ENCODE measurements at places on chromosomes 7 and 10.
A peak's percentile ranks its signal among the peaks of the same experiment; 100 is the strongest.

GRCh38 chr7:128903621-128904361 lies 6.7 kb downstream of the KCP start:
- DNase-seq: no peak

- DNase-seq: peak; percentile 13
These were observed 52.2 kb downstream of the UNCX start for GRCh38 chr7:1284743-1285458.

DNA sequence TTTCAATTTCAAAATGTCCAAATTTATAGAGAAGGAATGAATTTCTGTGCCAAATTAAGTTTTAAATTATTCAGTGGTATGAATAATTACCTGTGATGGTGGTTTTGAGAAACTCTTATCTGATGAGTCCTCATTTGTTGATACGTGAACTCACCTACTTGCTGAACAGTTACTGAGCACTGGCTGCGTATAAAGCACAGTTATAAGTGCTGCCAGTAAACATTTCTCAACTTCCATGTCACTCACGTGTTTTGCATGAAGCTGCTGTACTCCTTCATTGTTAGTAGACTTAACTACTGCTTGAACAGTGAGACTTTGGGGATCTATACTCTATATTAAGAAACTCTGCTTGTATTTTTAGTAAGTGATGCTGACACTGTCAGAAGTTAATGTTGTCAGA lies 269.1 kb upstream of the FZD8 start:
- DNase-seq: no peak

DNA sequence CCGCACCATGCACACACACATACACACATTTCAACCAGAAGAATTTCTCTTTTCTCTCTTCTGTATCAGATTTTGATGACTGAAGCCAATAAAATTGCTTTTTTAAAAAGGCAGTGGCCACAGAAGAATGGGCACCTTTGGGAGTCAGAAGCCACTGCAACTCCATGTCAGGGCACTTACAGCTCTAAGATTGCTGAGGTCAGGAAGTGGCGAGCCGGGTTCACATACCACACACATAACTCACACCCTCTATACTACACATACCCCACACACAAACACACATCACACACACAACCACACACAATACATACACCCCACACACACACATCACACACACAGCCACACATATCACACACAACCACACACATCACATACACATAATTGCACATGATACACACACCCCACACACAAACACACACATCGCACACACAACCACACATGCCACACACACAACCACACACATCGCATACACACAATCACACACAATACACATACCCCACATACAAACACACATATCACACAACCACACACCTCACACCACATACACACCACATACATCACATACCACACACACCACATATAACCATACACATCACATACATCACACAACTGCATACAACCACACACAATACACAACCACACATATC lies 31.2 kb downstream of the GPRIN2 start:
- no peak for DNase-seq

- DNase-seq: no peak
These were observed 160.0 kb downstream of the UBE2H start for GRCh38 chr7:129792721-129793120.

GRCh38 chr7:38310591-38311101 lies 37.2 kb upstream of the TARP start:
- peak; percentile 72 for DNase-seq

- peak; percentile 80 for DNase-seq
These were observed 47.6 kb downstream of the PDGFA start for GRCh38 chr7:471866-472639.

GRCh38 chr7:35875292-35875691 lies 74.4 kb downstream of the SEPTIN7 start:
- no peak for DNase-seq

- DNase-seq: no peak
These were observed 58.0 kb downstream of the STK31 start for GRCh38 chr7:23768022-23768421.

GRCh38 chr7:36762394-36762793 lies 38.1 kb upstream of the AOAH start:
- DNase-seq: no peak

- DNase-seq: no peak
These were observed 21.6 kb upstream of the ZNF37A start for GRCh38 chr10:38072552-38072951.

GRCh38 chr10:107583974-107584373 lies 419.5 kb upstream of the SORCS1 start:
- no peak for DNase-seq

GRCh38 chr10:104589871-104590270 lies 51.2 kb upstream of the SORCS3 start:
- no peak for DNase-seq

GRCh38 chr10:97298223-97298571 lies 5.8 kb upstream of the ARHGAP19 start:
- DNase-seq: no peak

DNA sequence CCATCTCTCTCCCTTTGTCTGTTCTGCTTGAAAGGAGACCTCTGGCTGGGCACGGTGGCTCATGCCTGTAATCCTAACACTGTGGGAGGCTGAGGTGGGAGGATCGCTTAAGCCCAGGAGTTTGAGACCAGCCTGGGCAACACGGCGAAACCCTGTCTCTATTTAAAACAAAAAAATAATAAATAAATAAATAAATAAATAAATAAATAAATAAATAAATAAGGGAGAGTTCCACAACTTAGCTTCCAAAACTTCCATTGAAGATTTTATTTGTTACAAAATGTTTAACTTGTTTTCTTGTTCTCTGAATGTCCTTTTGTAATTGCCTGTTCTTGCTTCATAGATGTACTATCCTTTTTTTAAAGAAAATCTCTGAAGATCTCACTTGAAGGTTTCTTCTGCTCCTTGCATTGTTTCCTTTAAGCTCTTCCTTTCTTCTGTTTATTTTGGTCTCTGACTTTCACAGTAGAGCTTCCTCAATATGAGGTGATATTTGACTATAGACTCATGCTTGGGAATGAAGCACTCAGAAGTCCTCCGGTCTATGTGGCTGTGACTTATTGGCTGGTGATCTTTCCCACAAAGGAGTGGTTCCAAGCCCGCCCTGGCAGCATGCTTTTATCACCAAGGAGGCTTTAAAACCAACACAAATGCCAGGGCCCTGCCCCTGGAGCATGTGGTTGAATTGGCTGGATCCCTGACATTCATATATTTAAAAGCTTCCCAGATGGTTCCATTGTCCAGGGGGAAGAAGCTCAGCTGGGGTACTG lies 18.1 kb upstream of the NPTX2 start:
- no peak for DNase-seq
